ENCODE measurements at places on chromosomes 5 and 9. TPM values are rescaled to one million over a fixed set of nuclear protein-coding genes. Genes with fewer than 3 reads are reported as not detected.

GRCh38 chr5:18252559-18252958 is 618.3 kb downstream of the TAF11L14 start:
- no peak for DNase-seq

DNA sequence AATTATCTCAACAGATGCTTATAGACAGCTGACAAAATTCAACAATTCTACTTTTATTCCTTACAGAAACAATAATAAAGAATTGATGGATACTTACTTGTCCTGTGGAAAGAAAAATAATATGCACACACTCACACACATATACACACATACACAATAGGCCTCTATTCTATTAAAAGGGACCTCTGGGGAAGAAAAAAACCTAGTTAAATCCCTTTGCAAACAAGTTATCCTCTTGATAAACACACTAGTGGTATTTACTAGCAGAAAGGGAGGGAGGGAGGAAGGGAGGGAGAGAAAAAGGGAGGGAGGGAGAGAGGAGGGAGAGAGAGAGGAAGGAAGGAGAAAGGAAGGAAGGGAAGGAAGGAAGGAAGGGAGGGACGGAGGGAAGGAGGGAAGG is 486.4 kb downstream of the HINT1 start:
- DNase-seq = no peak

- DNase-seq = peak; percentile 81
These were observed 1.1 kb upstream of the ANXA2R start for GRCh38 chr5:43041110-43041668.

- DNase-seq = no peak
These were observed 282.5 kb upstream of the IRX4 start for GRCh38 chr5:2165203-2165602.

- DNase-seq = no peak
These were observed 22.9 kb upstream of the NREP start for GRCh38 chr5:111779922-111780292.

- DNase-seq = no peak
These were observed 21.5 kb upstream of the FCN1 start for GRCh38 chr9:134939080-134939733.

NPR3 gene
- total RNA-seq = 0.65 TPM

KCTD16 gene
- 0.05 TPM for total RNA-seq

IARS1 gene
- 197 TPM for total RNA-seq
